ENCODE measurements at places on chromosomes 13 and 19.

- DNase-seq = no peak
Observed at GRCh38 chr13:26220575-26220974, 1.5 kb downstream of the RNF6 start.

DNA sequence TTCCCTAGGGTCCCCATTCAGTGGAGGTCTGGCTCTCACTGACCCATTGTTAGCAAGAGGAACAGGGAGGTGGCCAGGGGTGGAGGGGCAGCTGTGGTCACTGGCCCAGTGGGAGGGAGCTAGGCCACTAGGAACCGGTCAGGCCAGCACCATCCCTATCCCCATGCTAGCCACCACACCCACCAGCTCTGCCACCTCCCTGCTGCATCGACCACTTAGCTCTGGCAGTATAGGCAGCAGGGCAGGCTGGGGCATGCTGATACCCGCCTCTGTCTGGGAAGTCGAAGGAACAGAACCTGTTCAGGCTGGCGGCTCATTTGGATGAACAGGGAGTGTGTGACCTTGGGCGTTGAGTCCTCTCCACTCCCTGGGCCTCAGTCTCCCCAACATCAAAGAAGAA, 4.7 kb downstream of the PPP1R13L start:
- DNase-seq = no peak

GRCh38 chr13:85500696-85501256, 298.4 kb downstream of the SLITRK6 start:
- no peak for DNase-seq

DNA sequence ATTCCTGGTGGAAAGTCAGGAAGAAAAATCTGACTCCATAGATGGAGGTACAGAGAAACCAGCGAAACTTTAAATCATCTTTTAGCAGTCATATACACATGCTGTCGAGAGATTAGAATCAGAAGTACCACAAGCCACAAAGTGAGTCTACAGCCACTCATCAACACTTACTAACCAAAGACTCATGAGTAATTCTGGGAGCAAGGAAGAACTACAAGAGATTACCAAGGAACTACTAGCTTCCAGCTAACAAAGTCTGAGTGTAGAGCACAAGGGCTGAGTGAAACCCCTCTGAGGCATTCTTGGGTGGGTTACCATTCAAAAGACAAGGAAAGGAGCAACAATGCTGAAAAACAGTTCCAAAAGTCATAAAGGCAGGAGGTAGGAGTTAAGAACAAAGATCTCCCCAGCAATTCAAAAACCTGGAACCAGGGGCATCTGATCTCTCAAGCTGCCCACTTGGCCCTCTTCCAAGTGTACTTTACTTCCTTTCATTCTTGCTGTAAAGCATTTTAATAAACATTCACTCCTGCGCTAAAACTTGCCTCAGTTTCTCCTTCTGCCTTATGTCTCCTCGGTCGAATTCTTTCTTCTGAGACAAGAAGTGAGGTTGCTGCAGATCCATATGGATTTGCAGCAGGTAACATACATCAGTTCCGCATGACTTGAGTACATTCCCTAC, 13.0 kb downstream of the RBM26 start:
- DNase-seq = no peak

DNA sequence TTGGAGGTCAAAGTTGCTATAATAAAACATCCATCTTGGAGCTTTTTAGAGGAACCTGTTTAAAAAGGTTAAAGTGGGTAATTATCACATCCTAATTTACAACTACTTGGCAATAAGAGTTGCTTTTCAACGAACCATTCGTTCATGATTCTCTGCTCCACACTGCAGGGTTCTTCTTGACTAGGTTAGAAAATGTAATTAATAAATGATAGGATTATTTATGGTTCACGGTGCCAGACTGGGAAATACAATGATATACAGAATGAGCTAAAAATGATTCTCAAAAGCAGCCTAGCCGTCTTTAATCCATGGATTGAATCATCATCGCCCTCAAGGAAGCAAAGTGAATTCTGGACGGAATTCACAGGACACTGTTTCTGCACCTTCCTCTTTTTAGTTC, 291.2 kb downstream of the TEX29 start:
- no peak for DNase-seq

- peak; percentile 7 for DNase-seq
Observed at GRCh38 chr19:15452111-15453047, 2.6 kb upstream of the WIZ start.

GRCh38 chr13:73081256-73081915, 22.6 kb downstream of the KLF5 start:
- DNase-seq = no peak

DNA sequence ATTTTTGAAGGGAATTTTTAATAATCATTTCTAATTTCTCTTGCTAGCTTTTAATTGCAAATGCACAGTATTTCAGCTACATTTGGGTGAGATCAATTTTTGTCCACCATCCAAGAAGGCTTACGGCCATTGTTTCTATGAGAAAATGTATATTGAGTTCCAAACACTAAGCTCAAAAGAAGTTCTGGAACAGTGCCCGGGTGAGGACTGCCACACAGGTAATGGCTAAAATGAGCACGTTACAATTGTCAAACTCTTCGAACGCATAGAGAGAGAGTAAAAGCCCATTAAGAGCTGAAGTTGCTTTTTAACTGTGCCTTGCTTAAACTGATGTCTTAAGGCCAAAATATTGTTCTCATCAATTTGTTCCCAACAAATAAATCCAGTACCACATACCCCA, 755.0 kb downstream of the DIAPH3 start:
- DNase-seq = no peak

- DNase-seq = no peak
Observed at GRCh38 chr13:83515268-83516015, 366.8 kb downstream of the SLITRK1 start.

DNA sequence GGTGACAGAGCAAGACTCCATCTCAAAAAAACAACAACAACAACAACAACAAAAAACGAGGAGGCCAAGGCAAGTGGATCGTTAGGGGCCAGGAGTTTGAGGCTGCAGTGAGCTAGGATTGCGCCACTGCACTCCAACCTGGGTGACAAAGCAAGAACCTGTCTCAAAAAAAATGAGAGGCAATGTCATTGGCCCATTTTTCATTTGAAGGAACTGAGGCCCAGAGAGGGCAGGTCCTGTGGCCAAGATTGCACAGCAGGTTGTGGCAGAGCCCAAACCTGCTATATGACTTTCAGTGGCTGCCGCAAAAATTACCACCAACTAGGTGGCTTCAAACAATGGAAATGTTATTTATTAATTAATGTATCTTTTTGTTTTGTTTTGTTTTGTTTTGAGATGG, 5.5 kb downstream of the PIK3R2 start:
- no peak for DNase-seq

DNA sequence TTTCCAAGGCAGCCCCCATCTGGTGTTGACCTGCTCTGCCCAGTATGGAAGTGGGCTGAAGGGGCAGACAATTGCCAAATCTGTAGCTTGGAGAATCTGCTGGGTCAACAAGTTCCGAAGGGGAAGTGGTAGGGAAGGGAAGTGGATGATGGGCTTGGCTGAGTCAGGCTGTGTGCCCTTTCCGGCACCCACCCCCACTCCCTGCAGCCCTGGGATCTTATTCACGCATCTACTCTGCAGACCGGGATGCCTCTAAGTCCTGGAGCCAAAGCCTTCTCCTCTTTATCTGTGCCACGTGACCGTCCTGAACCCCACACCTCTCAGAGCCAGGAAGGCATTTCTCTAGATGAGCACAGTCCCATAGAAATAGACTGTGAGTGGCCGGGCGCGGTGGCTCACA, 7.5 kb upstream of the C5AR2 start:
- DNase-seq = no peak

DNA sequence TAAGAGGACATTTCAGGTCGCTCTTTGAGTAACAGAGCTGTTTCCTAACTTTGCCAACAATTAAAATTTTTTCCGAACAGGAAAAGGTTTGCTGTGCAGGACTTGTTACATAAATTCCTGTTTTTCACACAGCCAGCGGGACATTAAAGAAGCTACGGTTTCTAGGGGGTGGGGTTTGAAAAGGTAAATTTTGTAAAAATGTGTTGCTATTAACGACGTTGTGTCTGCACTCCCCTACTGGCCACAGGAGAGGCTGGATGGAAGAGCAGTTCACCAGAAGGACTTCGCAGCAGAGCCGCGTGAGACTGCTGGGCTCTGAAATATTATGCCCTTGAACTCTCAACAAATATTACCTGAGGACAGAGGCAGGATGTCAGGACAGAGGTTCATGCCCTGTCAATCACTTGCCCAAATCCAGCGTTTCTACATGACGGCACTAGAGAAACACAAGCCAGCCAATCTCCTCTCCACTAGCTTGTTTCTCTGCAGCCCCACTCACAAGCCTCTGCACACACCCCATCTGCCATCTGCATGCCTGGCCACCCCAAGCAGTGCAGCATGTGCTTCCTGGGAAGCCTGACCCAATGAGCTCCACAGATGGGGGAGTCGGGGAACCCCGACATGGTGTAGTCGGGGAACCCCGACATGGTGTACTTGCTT, 102.0 kb downstream of the FOXO1 start:
- no peak for DNase-seq

DNA sequence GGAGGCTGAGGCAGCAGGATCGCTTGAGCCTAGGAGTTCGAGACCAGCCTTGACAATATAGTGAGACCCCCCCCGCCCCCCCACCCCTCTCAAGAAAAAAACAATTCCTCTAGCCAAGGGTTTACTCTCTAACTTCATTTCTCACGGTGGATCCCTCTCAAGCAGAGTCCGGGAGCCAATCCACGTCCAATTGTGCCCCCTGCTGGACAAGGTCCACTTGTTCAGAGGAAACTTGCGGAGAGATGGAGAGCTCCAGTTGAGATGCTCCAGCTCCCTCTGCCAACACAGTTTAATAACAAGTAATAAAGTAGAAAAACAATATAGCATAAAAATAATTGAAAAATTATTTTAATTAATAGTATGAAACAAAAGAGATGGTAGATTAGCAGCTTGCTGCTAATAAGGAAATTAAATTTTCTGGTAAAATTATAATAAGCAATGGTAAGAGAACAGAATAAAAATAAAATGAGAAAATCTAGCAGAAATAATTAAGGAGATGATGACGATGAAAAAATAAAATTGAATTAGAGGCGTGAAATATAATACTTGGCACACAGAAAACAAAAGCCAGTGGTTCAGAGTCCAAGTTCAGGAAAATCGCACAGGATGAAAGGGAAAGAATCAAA, 14.5 kb upstream of the SIGLEC14 start:
- DNase-seq = peak; percentile 46

DNA sequence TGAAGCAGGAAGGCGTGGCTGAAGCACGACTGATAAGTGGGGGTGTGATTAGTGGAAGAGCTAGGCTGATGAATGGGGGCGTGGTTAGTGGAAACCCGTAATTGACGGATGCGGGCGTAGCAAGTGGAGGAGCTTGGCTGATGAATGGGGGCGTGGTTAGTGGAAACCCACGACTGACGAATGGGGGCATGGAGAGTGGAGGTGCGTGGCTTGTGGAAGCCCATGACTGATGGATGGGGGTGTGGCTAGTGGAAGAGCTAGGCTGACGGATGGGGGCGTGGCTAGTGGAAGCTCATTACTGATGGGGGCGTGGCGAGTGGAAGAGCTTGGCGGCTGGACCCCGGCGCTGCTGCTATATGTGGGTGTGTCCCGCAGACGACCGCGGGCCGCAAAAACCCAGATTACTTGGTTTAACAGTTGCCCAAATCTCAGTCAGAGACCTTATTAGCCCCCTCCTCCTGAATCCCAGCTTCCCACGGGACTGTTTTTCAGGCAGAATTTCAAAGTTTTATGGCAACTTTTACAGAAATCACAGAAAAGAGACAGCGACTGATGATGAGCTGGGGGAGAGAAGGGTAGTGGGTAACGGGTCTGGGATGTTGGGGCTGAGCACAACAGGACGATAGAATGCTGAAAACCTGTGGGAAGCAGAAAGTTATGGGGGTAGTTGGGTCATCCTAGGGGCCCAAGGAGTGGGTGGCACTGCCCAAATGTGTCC, 9.0 kb upstream of the MEIS3 start:
- DNase-seq = peak; percentile 99

DNA sequence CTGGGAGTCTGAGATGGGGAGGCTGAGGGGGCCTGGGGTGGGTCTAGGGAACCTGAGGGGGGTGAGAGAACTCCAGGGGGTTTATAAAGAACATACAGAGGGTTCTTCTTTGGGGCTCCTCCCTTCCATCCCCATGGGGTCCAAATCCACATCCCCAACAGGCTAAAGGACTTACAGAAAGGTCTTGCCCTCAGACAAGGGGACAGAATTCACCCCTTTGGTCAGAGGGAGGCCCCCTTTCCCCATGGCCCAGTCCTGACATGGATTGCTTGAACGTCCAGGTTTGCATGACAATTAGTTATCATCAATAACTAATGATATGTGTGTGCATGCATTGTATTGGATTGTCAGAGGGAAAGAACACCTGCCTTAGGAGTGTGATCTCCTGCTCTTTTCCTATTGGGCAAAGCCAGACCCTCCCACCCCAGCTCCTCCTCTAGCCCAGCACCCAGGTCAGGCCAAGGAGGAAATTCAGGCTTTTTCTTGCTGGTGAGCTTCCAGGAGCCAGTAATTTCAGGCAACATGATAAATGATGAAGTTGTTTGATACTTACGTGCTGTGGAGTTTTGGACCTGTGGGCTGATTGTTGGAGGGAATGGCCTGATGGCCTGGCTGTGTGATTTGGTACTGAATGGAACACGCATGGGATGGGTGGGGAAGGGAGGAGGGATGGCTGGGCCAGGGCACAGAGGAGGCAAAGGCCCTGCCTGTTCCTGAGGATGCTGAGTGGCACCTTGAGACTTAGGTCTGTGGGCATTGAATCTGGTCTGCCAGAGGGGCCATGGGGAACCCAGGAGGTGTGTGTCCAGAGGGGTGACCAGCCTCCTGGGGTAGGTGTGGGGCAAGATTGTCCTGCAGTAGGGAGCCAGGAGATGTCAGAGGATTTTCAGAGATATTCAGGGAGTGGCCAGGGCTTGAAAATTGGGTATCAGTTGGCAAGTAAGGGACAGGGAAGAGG, 1.1 kb downstream of the KLHL26 start:
- no peak for DNase-seq

- DNase-seq = no peak
Observed at GRCh38 chr13:75479102-75479740, 2.7 kb downstream of the TBC1D4 start.

Measured in NCI-H446 treated with DMSO at 0.1 percent for 48 hours (cell line).